ENCODE measurements at places on chromosomes 7 and 10.
A peak's percentile ranks its signal among the peaks of the same experiment; 100 is the strongest.

- no peak overlapping the region for H3K27ac ChIP-seq
- no peaks in the 10 kb centered on the region for H3K36me3 ChIP-seq
- peaks cover 32% of the 10 kb centered on the region for H3K27me3 ChIP-seq
- peak overlapping the region; percentile 75 for H3K4me3 ChIP-seq
- H3K4me1 ChIP-seq, result peaks cover 19% of the 10 kb centered on the region
- no peak for DNase-seq
Observed at GRCh38 chr7:36154255-36155212, 1.5 kb downstream of the EEPD1 start.

DNA sequence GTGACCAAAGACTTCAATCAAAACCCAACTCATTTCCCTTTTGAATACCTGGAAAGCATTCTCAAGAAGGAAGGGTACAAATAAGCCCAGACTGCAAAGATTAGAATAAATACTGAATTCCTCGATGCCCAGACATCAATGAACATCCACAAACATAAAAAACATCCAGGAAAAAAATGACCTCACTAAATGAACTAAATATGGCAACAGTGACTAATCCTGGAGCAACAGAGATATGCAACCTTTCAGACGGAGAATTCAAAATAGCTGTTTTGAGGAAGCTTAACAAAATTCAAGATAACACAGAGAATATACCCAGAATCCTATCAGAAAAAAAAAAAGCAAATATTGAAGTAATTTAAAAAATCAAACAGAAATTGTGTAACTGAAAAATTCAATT lies 43.2 kb downstream of the PCLO start:
- no peaks in the 10 kb centered on the region for H3K27me3 ChIP-seq
- no peak overlapping the region for H3K4me3 ChIP-seq
- no peaks in the 10 kb centered on the region for H3K4me1 ChIP-seq
- H3K36me3 ChIP-seq, result no peaks in the 10 kb centered on the region
- no peak for DNase-seq

DNA sequence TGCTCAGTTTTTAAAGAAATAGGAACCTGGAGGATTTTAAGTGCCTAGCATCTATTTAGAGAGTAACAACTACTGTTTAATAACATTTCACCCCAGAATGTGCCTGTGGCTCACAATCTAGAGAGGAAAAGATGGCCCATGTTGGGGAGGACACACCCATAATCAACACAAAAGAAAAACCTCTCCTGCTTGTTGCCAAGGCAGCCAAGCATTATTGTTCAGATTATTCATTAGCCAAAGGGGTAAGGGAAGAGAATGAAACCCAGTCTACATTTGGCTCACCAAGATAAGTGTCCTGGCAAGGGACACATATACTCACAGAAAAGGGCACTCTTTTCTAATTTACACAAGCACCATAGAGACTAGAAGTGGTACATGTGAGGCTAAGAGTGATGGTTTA lies 17.7 kb upstream of the IFIT1B start:
- no peaks in the 10 kb centered on the region for H3K36me3 ChIP-seq
- peaks cover 19% of the 10 kb centered on the region for H3K27me3 ChIP-seq
- no peak overlapping the region for H3K4me3 ChIP-seq

DNA sequence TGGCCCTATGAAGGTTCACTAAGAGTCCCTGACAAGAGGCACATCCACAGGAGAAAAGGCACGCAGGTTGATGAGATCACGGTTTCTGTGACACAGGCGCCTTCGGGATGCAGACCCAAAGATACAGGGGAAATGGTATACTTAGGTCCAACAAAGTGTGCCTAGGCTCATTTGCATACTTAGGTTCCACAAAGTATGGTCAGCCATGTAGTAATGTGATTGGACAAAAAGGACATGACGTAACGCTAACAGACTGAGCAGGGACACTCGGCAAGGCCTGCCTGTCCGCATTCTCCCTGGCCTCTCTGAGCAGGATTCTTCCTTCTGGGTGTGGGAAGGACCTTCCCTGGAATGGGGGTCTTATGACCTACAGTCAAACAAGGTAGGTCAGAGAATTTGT lies 190.6 kb downstream of the CELF2 start:
- peaks cover 83% of the 10 kb centered on the region for H3K36me3 ChIP-seq
- H3K4me1 ChIP-seq, result peaks cover 92% of the 10 kb centered on the region
- H3K27me3 ChIP-seq, result no peaks in the 10 kb centered on the region
- H3K4me3 ChIP-seq, result peak overlapping the region; percentile 19

DNA sequence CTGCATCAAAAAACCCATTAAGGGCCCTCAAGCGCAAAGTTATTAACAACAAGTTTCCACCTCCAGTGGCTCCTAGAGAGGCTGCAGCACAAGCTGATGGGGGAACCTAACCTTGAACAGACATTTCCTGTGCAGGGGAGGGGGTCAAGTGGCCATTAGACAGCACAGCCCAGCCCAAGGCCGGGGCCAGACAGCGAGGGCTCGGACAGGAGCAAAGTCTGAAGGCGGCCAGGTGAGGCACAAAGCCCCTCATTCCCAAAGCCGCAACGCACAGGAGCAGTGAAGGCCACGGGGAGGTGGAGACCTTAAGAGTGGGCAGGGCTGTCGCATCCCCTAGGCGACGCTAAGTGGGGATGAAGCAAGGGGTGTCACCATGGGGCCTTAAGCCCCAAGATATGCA lies 73.2 kb upstream of the ZNF746 start:
- H3K4me3 ChIP-seq, result no peak overlapping the region
- H3K27me3 ChIP-seq, result no peaks in the 10 kb centered on the region
- peaks cover 62% of the 10 kb centered on the region for H3K36me3 ChIP-seq
- DNase-seq, result no peak

DNA sequence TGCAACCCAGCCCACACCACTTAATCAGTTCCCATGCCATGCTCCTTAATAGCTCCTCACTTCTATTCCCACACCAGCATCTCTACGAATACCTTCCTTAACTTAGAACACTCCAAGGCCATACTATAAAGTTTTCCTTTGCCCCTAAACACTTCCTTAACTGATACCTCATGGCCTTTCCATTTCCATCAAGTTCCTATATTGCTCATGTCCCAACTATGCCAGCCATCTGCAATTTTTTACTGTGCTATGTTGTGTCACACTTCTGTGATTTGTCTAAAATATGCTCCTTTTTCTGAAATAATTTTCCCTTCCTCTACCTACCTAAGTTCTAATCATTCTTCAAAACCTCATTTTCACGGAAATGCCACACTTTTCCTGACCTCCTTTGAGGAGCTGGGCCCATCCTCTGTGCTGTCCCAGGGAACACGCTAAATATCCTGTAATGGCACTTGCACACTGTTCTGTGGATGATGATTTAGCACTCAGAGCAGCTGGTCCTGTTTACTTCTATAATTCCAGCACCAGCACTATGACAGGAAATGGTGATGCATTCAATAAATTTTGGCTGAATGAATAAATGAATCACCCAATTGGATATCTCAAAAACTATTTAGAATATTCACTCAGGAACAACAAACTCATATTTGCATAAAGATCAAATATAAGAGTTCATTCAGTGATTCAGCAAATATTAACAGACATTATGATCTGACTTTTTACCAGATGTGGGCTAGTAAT lies 266.5 kb upstream of the HGF start:
- no peaks in the 10 kb centered on the region for H3K4me1 ChIP-seq
- H3K27ac ChIP-seq, result no peak overlapping the region
- no peaks in the 10 kb centered on the region for H3K27me3 ChIP-seq
- DNase-seq, result no peak
- no peak overlapping the region for H3K4me3 ChIP-seq

DNA sequence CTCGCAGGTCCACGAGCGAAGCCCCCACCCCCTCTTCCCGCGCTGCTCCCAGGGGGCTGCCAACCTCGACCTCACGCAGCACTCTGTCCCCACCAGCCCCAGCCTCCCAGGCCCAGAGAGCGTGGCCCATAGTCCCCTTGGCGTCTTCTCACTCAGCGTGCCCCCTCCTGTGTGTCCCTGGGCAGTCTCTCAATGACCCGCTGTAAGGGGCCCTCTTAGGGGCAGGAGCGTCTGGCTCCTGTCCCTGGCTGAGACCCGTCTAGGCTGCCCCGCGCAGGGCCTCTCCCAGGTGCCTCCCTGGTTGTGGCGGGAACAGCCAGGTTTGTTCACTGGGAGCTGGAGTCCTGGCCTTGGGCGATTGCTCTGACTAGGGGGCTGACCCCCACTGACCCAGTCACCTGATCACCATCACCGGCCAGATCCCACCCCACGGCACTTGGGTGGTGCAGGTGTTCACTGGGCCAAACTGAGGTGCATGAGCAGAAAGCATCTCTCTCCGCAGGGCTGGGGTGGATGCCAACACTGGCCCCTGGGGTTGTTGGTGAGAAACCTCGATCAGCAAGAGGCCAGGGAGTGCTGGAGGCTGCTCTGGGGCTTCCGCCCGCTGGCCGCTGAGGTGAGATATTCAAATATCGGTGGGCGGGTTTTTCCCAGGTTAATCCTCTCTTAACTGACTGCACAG lies 12.6 kb upstream of the WDFY4 start:
- no peak overlapping the region for H3K27ac ChIP-seq
- no peak for DNase-seq
- H3K27me3 ChIP-seq, result peaks cover 4% of the 10 kb centered on the region
- H3K4me1 ChIP-seq, result no peaks in the 10 kb centered on the region
- H3K36me3 ChIP-seq, result no peaks in the 10 kb centered on the region

GRCh38 chr10:96758423-96758822 lies 38.1 kb upstream of the PIK3AP1 start:
- H3K27ac ChIP-seq, result no peak overlapping the region
- H3K4me3 ChIP-seq, result no peak overlapping the region
- no peak for DNase-seq
- H3K4me1 ChIP-seq, result no peaks in the 10 kb centered on the region

DNA sequence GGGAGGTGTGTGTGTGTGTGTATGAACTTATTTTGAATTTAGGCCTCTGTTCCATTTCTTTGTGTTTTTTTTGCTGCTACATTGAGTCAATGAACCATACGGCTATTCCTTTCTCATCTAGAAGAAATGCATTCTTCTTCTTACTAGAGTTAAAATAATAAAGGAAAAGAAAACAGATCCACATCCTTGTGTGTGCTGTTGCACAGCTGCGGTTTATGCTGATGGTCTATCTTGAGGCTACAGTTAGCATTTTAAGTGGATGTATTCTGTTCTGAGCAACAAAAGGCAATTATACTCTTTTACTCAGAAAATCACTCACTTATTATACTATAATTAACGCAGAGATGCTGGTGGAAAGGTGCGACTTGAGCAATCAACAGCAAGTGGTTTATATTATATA lies 615.0 kb upstream of the MBL2 start:
- H3K27ac ChIP-seq, result no peak overlapping the region
- no peak for DNase-seq
- no peaks in the 10 kb centered on the region for H3K4me1 ChIP-seq
- no peaks in the 10 kb centered on the region for H3K27me3 ChIP-seq

DNA sequence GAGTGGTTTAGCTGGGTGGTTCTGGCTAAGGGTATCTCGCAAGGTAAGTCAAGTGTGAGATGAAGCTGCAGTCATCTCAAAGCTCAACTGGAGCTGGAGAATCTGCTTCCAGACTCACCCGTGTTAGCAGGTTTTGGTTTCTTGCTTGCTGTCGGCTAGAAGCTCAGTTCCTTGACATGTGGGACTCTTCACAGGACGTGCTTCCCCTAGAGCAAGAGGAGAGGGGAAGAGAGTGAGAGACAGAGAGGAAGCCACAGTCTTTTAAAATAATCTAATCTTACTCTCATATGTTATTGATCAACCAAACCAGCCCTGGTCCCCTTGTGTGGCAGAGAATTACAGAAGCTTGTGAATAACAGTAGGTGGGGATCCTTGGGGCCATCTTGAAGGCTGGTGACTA lies 199.5 kb downstream of the REEP3 start:
- H3K4me1 ChIP-seq, result peaks cover 18% of the 10 kb centered on the region
- no peak for DNase-seq
- H3K27me3 ChIP-seq, result peaks cover 29% of the 10 kb centered on the region
- peak overlapping the region; percentile 53 for H3K27ac ChIP-seq

- H3K27me3 ChIP-seq, result peaks cover 13% of the 10 kb centered on the region
- no peak overlapping the region for H3K4me3 ChIP-seq
- DNase-seq, result no peak
- no peaks in the 10 kb centered on the region for H3K4me1 ChIP-seq
- H3K36me3 ChIP-seq, result no peaks in the 10 kb centered on the region
- H3K27ac ChIP-seq, result no peak overlapping the region
Observed at GRCh38 chr7:140509789-140510188, 30.5 kb upstream of the MKRN1 start.

GRCh38 chr7:148382596-148382995 lies 208.0 kb upstream of the C7orf33 start:
- no peaks in the 10 kb centered on the region for H3K36me3 ChIP-seq
- H3K27me3 ChIP-seq, result no peaks in the 10 kb centered on the region
- H3K4me3 ChIP-seq, result no peak overlapping the region
- DNase-seq, result no peak
- H3K4me1 ChIP-seq, result no peaks in the 10 kb centered on the region
- no peak overlapping the region for H3K27ac ChIP-seq

DNA sequence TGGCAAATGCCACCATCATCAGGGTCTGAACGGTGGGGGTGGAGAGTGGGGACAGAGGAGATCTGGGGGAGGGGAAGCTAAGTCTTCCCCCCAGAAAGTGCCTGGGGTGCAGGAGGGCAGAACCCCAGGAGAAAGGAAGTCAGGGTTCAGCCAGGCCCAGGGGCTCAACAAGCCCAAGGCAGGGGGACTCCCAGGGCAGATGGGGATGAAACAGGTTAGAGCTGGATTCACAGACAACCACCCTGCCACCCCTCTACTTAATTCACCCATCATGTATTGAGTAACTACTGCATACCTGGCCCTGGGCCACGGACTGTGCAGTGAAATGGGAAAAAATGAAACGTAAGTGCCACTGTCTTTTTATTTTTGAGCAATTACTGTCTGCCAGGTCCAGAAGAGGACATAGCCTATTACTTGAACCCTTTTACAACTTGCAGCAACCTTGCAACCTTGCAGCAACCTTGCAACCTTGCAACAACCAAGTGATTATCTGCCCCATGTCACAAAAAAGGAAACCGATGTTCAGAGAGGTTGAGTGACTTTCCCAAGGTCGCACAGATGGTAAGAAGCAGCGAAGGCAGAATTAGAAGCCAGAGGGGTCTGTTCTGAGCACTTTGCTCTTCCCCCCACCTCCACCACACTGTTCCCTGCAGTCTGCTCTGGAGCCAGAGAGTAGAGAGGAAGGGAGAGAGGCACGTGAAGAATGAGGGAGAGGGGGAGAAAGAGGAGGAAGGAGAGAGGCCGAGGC lies 4.8 kb downstream of the ELN start:
- DNase-seq, result no peak
- no peaks in the 10 kb centered on the region for H3K36me3 ChIP-seq
- no peak overlapping the region for H3K4me3 ChIP-seq
- no peak overlapping the region for H3K27ac ChIP-seq

DNA sequence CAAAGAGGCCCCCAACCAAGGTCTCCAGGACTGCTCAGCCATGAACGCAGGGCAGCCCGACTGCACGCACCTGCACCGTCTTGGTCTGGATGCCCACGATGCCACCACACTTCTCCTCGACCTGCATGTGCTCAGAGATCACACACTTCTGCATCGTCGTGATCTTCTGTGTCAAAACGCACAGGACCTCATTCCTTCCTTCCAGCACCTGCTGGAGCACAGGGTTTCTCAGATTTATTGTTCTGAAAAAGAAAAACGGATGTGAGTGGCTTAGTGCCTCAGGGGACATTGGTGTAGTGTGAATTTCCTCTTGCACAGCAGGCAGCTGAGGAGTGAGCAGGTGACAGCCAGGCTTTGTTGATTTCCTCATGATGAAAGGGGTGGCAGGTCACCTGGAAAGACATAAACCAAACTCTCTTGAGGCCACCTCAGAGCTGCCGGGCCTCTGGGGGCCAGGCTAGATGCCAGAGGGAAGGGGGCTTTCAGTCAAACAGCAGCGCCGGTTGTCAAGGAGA lies 38.2 kb downstream of the GSDME start:
- H3K4me1 ChIP-seq, result peaks cover 7% of the 10 kb centered on the region
- no peak overlapping the region for H3K4me3 ChIP-seq
- H3K36me3 ChIP-seq, result no peaks in the 10 kb centered on the region
- peak overlapping the region; percentile 47 for H3K27ac ChIP-seq
- H3K27me3 ChIP-seq, result peaks cover 14% of the 10 kb centered on the region

Data from activated naive CD4-positive, alpha-beta T cell treated with anti-CD3 and anti-CD28 coated beads, Interleukin-2, amount 10 ng/mL, durations not matched to agents 7 days and 5 days (primary cell).